ENCODE measurements at places on chromosomes 2 and 18.

GRCh38 chr2:238168196-238169047, 9.7 kb downstream of the ERFE start:
- no peak for DNase-seq

DNA sequence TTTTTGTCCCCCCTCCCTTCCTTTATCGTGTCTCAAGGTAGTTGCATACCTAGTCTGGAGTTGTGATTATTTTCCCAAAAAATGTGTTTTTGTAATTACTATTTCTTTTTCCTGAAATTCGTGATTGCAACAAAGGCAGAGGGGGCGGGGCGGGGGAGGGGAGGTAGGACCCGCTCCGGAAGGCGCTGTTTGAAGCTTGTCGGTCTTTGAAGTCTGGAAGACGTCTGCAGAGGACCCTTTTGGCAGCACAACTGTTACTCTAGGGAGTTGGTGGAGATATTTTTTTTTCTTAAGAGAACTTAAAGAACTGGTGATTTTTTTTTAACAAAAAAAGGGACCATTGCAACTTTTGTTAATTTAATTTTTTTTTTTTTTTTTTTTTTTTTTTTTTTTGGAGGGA, 2.1 kb downstream of the SOX11 start:
- no peak for DNase-seq

- no peak for DNase-seq
Observed at GRCh38 chr2:168517816-168518215, 61.7 kb downstream of the CERS6 start.

GRCh38 chr18:9619056-9619455, 4.7 kb upstream of the PPP4R1 start:
- DNase-seq, result no peak

GRCh38 chr18:26911840-26912239, 46.3 kb upstream of the AQP4 start:
- no peak for DNase-seq

GRCh38 chr18:44788334-44788733, 107.6 kb downstream of the SETBP1 start:
- no peak for DNase-seq

DNA sequence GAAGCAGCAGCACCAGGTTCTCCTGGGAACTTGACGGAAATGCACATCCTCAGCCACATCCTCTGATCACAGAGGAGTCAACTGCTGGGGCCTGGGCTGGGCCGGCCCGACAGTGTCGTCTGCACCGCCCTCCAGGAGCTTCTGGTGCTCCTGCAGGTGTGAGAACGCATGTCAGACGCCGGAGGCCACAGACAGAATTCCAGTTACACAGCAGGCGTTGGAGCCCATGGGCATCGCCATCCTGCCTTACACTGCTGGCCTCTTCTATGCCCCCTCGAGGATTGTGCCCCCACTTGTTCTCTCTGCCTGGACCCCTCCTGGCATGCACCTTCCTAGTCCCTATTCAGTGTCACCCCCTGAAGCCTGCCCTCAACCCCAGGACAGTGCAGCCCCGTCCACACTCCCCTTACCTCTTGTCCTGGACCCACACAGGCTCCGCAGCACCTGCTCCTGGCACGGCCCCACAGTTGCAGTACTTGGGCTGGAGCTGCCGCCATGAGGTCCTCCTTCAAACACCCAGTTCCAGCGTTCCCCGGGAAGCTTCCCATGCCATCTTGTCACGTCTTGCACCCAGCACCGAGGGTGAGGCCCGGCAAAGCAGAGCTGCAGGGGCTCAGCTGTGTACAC, 37.5 kb downstream of the ADI1 start:
- DNase-seq, result no peak

- no peak for DNase-seq
Observed at GRCh38 chr18:70554854-70555445, 266.1 kb downstream of the SOCS6 start.

GRCh38 chr2:134716721-134717243, 2.0 kb downstream of the TMEM163 start:
- DNase-seq, result no peak

Measured in C1 segment of cervical spinal cord (tissue), 14 donors.